ENCODE measurements at places on chromosomes 16 and 17. TPM values are rescaled to one million over a fixed set of nuclear protein-coding genes. Genes with fewer than 3 reads are reported as not detected.

The NPIPA8 gene
- total RNA-seq = 0.43 TPM

The HEATR3 gene
- total RNA-seq = 13.9 TPM

DNA sequence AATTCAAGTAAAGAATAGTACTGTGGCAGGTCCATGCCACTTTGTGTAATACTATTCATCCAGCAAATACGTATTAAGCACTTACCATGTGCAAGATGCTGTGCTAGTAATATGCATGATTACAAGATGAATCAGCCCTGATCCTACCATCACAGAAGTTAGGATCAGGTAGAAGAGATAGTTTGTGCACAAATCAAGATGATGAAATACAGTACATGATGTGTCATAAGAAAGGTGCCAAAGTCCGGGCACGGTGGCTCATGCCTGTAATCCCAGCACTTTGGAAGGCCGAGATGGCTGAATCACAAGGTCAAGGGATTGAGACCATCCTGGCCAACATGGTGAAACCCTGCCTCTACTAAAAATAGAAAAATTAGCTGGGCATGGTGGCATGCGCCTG is 10.9 kb downstream of the COG4 start:
- DNase-seq = no peak

The IGF2BP1 gene
- total RNA-seq = 0.05 TPM

DNA sequence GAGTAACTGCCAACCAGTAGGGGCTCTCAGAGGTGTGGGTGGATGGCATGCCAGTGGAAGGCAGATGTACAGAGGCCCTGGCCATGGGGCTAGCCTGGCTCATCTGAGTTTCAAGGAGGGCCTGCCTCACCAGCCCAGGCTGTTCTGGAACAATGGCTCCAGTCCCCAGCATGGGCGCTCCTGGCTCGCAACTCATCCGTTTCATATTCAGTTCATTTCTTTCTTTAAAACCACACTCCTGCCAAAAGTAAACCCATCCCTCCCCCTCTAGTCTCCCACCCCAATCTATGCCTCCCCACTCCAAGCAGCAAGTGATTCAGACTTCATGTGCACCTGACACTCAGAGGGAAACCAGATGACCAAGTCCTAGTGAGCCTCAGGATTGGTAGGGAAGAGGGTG is 2.4 kb downstream of the CCL13 start:
- DNase-seq = no peak

The SPATA20 gene
- 30.1 TPM for total RNA-seq

DNA sequence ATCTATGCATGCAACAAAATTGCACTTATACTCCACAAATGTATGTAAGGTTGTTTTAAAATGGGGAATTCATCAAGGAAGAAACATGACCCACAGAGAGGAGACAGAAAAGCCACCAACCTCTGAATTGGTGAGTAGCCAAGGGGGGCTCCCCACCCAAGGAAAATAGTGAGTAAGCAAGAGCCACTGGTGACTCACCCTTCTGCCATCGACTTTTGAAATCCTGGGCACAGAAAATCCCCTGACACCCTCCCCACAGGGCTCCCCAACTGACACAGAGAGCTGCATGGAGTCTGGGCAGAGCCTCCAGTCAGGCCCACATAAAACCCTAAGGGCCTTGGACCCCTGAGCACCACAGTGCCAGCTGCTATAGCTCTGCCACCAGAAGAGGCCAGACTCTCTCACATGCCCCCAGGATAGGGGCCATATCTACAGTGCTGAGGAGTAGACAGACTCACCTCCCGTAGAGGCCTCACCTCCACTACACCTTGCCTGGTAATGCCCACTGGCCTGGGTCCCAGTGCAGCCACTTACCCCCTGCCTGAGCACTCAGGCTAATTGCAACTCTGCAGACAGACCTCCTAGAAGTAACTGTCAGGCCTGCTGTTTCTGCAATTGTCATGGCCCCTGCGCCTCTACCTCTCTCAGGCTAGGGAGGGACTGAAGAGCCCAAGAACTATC is 244.7 kb upstream of the WSB1 start:
- no peak for DNase-seq

The CA4 gene
- total RNA-seq = 7.0 TPM

- DNase-seq = no peak
Measured at GRCh38 chr17:7513850-7514419, 29.8 kb downstream of the POLR2A start.

DNA sequence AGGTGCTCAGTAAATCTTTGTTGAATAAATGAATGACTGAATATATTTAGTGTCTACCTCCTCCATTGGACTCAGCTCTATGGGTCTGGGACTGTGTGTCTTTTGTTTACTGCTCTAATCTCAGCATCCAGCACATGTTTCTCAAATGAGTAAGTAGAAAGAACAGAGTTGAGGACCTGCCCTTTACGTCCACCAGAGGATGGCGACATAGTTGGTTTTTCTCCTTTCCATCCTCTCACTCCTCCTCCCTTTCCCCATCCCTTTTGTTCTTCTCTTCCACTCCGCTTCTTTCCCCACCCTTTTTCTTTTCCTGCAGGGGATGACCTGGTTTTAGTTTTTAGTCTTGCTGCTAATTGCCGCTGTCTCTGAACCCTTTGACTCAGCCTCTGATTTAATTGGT is 12.1 kb upstream of the CHP2 start:
- no peak for DNase-seq

The TAX1BP3 gene
- total RNA-seq = 126 TPM

GRCh38 chr16:57728336-57729181 is 7.0 kb upstream of the KATNB1 start:
- peak; percentile 48 for DNase-seq

- DNase-seq = no peak
Measured at GRCh38 chr16:17328932-17329331, 141.8 kb downstream of the XYLT1 start.

The C1QL1 gene
- 0.19 TPM for total RNA-seq

GRCh38 chr17:13352747-13353415 is 248.8 kb downstream of the HS3ST3A1 start:
- no peak for DNase-seq

DNA sequence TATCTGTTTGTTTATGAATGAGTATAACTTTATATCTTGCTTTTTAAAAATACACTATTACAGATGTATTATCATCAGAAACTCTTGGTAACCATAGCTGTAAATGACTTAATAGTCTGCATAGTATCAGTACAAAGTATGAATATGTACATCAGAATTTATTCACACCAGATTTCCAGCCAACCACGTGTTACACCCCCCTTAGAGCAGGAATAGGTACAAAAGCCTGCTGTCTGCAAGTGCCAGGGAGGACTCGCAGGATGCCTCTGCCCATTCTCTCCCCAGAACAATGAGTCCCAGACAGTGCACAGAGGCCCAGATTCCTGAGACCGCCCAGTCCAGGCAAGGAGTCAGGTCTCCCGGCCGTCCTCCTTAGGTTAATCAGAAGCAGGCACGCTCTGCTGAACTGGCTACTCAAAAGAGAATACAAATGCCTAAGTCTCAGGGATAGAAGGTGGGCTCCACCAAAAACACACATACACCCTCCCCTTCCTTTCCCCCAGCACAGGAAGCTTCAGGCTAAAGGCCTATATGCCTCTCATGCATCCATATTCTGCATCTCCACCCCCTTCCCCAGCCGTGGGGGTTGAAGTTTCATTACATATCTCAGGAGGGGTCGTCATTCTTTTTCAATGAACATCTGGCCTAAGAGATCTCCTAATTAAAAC is 159.1 kb upstream of the CDH11 start:
- DNase-seq = no peak

The G6PC1 gene
- total RNA-seq = not detected

The LAT gene
- total RNA-seq = 9.7 TPM

DNA sequence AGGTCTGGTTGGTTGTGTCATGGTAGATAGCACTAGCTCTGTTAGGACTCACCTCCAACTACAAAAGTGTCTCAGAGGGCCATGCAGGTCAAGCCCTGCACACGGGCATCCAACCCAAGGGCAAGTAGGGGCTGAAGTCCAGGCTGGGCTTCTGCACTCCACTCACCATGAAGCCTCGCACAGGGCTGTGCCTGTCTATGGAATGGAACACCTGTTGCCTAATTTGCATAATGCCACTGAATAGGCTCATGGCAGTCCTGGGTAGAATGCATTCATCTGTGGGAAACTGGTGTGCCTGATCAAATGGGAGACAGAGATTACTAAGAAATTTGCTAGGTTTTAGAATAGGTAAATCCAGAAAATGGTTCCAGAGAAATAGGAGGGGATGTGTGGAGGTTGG is 8.0 kb upstream of the AKAP1 start:
- DNase-seq = no peak

DNA sequence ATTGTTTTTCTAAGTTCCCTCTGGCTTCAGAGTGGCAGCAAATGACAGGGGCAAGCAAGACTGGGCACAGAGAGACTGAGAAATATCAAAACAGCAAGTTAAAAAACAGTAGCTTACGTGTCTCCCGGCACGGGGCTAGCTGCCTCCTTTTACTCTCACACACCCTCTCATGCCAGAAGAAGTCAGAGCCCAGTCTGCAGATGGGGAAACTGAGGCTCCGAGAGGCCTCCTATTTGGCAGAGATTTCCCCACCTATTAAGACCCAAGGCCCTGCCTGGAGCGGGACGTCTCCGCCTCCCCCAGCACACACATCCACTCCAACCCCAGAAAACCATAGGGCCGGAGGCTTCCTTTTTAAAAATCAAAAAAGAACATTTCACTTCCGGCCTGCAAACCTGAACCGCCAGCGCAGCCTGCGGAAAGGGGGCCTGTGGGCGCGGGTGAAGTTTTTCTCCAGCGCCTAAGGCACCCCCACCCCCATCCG is 832 bp downstream of the CARHSP1 start:
- no peak for DNase-seq

The PRSS21 gene
- total RNA-seq = not detected

The C16orf74 gene
- 0.83 TPM for total RNA-seq

GRCh38 chr17:65220732-65221131 is 83.6 kb downstream of the RGS9 start:
- DNase-seq = no peak

The TBC1D28 gene
- total RNA-seq = not detected

The YPEL3 gene
- total RNA-seq = 31.4 TPM

DNA sequence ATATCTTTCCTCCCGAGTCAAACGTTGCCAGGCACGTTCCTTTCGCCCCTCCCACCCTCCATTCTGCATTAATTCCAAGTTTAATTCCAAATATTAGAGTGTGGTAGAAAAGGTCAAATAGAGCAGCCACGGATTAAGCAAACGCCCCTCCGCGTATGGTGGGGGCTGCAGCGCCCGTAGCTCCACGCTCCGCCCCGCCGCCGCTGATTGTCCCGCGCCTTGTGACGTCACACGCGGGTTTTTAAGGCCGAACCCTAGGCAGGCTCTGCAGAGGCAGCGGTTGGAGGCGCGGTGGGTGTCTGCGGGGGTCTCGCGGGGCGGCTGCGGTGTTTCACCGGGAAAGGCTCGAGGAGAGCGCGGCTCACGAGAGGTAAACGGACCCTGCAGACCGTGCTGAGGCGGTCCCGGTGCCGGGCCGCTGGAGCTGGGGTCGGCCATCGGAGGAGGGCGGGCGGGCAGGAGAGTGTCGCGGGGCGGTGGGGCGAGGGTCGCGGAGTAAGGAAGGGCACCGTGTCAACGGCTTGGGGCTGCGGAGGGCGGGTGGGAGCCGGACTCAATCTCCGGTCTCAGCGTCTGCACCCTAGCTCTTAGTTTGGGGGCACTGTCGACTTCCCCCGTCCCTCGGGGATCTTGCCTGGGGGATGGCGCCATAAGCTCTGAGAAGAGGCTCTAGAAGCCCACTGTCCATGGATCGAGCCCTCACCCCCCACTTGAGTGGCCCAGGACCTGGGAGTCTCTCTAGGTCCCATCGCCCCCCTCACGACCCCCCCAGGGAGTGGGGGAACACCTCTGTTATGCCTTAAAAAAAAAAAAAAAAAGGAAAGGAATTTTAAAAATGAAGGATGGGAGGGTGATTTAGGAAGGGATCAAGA is at the start of gene ARL4D:
ARL4D (plus strand) TSS at position 270 of the 872 bp plus-strand sequence. CDS start 740 bp downstream, outside the sequence.
- peak; percentile 96 for DNase-seq

- peak; percentile 91 for DNase-seq
Measured at GRCh38 chr16:29820271-29820701, at the start of gene MVP. TSS of gene MVP (plus strand) at chr16:29820462. CDS start at chr16:29830550, 10,088 bp downstream.

DNA sequence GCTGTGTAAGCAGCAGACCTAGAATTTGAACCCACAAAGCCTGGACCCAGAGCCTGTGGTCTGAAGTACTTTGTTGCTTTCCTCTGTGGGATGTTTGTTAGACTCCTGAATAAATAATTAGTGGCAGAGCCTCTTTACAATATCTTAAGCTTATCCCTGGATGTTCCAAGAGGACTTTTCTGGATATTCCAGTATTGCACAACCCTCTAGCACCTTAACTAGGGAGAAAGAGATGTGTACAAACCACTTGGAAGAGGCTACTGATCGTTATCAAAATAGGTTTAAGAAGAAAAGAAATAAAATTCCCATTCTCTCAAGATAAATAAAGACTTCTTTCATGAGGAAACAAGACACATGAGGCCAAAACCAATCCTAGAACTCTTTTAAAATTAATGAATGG is 632.4 kb downstream of the CDH11 start:
- no peak for DNase-seq

DNA sequence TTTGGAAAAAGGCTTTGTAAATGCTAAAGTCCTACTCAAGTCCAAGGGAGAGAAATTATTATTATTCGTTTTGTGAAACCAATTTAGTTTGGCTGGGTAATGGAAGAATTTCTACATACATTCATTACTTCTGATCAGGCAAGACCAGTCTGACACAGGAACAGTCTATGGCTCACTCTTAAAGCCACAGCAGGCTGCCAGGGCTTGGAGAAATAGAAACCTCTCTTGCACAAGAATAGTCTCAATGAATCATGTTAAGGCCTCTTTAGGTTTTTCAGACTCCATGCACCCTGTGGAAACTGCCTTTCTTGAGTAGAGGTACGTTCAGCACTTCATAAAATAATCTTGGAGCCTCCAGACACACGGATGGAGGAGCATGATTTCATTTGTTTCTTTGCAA is 167.7 kb downstream of the IRX3 start:
- DNase-seq = no peak

DNA sequence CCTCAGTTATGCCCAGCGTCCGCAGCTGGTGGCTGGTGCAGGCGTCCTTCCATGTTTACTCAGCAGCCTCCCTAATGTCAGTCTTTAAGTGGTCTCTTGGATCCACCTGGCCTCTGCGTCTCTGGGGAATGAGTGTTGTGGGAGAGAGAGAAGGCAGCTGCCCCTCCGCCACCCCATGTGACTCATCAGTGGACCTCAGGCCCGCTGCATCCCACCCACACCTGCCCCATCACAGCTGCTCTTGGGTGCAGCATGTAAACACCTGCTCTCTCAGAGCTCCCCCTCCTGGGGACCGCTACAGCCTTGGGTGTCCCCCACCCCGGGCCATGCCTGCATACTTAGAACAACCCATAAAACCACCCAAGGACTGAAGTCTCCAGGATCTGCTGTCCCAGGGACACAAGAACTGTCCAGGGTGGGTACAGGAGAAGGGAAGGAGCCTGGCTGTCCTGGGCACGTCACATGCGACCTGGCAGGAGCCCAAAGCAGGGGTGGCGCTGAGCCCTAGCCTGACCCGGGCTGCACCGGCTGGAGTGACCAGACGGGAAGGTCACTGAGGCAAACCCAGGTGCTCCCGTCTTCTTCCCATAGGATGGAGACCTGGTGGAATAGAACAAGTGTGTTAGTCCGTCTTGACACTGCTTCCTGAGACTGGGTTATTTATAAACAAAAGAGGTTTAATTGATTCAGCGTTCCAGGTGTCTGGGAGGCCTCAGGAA is 4.2 kb downstream of the C16orf90 start:
- DNase-seq = peak; percentile 81

The HP gene
- 2.6 TPM for total RNA-seq

GRCh38 chr17:6137716-6138502 is 67.7 kb downstream of the WSCD1 start:
- DNase-seq = no peak

GRCh38 chr17:34719569-34719968 is 140.2 kb downstream of the TMEM132E start:
- no peak for DNase-seq

The TBC1D3K gene
- total RNA-seq = not detected

The CDRT15 gene
- total RNA-seq = not detected

The OTOP3 gene
- total RNA-seq = not detected

All from posterior vena cava (tissue), 2 donors.